Activated naive CD8-positive, alpha-beta T cell treated with anti-CD3 and anti-CD28 coated beads, Interleukin-2, amount 10 ng/mL, durations not matched to agents 7 days and 5 days (primary cell): ENCODE measurements at places on chromosomes 11 and 22.
A peak's percentile ranks its signal among the peaks of the same experiment; 100 is the strongest.

GRCh38 chr22:31488988-31489617 lies 539 bp downstream of the EIF4ENIF1 start:
- peaks cover 32% of the 10 kb centered on the region for H3K4me1 ChIP-seq
- peak; percentile 62 for DNase-seq
- H3K27me3 ChIP-seq, result no peaks in the 10 kb centered on the region
- peak overlapping the region; percentile 74 for H3K27ac ChIP-seq
- H3K36me3 ChIP-seq, result peaks cover 20% of the 10 kb centered on the region
- peak overlapping the region; percentile 85 for H3K4me3 ChIP-seq

DNA sequence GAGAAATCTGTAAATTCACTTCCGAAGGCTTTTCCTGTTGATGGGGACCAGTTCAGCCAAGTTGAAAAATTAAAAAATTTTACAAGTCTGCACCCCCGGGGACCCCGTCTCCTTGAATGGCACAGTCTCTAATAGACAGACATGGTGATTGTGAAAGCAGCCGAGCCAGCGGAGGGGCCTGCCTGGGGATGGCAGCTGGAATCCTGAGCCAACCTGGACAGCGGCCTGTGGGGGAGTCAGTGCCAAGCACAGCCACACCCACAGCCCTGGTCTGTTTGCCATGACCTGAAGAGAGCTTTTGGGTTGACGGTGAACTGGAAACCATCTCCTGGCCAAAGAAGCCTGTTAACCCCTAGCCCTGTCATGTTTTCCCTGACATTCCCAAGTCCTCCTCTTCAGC lies 64.7 kb downstream of the PARVG start:
- no peak overlapping the region for H3K4me3 ChIP-seq
- H3K36me3 ChIP-seq, result no peaks in the 10 kb centered on the region
- DNase-seq, result peak; percentile 14
- H3K4me1 ChIP-seq, result no peaks in the 10 kb centered on the region
- peaks cover 23% of the 10 kb centered on the region for H3K27me3 ChIP-seq

DNA sequence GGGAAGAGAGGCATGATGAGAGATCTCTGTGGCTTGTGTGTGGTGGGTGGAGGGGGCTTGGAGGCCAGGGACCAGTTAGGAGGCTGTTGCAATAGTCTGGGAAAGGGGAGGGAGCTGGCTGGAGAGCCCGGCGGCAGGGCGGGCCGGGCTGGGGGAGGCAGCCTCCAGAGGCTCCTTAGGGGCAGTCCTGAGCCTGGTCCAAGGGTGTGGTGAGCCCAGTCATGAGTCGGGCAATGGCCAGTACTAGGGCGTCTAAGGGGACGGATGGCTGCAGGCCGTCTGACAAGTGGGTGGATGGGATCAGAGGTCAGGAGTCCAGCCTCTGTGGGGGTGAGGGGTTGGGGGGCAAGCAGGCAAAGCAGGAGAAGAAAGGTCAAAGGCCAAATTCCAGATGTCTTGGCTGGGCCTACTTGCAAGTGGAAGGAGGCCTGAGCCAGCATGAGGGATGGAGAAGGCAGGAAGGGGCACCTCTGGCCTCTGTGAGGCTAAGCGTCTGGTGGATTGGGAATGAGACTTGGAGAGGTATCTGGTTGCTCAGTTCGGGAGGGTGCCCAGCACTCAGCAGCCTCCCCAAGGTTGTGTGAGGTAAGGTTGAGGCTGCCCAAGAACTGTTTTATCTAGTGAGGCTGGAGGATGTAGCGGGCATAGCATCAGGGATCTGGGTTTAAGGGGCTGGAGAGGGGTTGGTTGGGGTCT lies 6.0 kb upstream of the CD248 start:
- H3K4me1 ChIP-seq, result peaks cover 58% of the 10 kb centered on the region
- H3K36me3 ChIP-seq, result peaks cover 9% of the 10 kb centered on the region
- H3K27me3 ChIP-seq, result no peaks in the 10 kb centered on the region

DNA sequence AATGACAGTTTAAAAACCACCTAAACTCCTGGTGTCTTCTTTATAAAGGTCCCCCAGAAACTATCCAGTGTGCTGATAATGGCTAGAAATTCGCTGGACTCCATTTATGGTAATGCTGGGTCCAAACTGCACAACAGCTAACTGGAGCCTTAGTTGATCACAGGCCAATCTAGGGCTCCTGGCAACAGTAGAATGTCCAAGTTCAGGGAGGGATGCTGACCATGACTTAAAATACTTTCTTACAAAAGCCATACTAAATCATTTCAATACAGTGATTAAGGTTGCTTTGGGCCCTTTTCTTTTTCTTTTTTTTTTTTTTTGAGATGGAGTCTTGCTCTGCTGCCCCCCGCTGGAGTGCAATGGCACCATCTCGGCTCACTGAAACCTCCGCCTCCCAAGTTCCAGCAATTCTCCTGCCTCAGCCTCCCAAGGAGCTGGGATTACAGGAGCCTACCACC lies 14.5 kb upstream of the GAB2 start:
- peaks cover 10% of the 10 kb centered on the region for H3K4me1 ChIP-seq
- peaks cover 2% of the 10 kb centered on the region for H3K36me3 ChIP-seq
- DNase-seq, result no peak
- H3K4me3 ChIP-seq, result no peak overlapping the region

DNA sequence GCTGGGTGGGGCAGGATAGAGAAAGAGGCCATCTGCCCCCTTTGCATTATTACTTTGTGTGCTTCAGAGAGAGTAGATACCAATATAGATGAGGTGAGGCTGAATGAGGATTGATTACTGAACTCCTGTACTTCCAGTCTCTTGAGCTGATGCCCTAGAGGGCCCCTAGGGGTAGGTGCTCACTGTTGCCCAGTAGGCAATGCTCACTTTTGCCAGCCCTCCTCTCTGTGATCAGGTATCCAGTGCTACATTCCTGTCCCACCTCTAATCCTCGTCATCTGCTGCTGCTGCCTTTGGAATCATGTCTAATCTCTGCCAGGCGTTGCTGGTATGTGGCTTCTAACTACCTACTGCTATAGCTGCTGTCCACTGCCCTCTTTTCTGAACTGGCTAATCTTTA lies 57.2 kb downstream of the CCDC83 start:
- no peaks in the 10 kb centered on the region for H3K4me1 ChIP-seq
- H3K4me3 ChIP-seq, result no peak overlapping the region
- H3K27ac ChIP-seq, result no peak overlapping the region
- peaks cover 10% of the 10 kb centered on the region for H3K27me3 ChIP-seq
- no peak for DNase-seq
- no peaks in the 10 kb centered on the region for H3K36me3 ChIP-seq

DNA sequence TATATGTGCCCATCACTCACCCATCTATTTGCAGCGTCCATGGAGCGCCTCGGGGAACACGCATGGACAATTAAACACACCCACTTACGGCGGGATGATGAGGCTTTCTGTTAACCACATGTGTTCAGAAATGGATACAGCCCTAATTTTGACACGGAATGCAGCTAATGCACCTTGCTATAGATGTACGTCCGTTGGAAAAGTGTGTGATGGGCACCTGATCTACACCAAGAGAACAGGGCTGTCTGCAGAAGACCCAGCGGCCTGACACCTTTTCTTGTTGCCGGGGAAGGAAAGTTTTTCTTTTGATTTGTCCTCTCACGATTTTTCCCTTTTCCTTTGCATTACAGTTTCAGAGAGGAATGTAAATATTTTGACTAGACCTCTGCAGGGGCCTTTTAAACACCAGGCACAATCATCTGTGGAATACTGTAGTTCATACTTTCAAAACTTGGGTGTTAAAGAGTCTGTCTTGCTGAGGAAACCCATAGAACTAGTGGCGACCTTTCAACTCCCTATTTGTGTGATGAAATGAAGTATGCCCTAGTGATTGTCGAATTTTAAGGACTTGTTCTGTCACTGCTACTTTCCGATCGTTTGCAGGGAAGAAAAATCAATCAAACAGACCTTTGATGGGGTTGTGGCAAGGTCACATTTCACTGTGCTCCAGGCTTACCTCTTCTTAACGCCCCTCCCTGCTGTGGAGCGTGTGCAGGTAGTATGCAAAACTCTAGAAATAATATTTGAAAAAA lies 16.5 kb upstream of the PAX6 start:
- H3K27ac ChIP-seq, result peak overlapping the region; percentile 70
- H3K27me3 ChIP-seq, result peaks cover 66% of the 10 kb centered on the region
- H3K4me3 ChIP-seq, result no peak overlapping the region
- DNase-seq, result no peak
- no peaks in the 10 kb centered on the region for H3K36me3 ChIP-seq

DNA sequence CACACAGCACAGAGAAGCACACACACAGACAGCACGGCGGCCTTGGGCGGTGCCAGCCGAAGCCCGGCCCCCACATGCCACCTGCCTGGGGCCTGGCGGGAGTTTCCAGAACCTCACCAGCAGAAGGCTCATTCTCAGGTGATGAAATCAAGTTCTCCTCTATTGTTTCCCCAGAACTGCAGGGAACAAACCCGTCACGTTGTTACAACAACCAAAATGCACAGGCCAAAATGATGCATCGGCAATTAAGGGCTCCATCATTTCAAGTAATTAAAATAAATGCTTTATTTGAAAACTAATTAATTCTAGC lies 30.8 kb downstream of the GNB1L start:
- H3K4me3 ChIP-seq, result no peak overlapping the region
- DNase-seq, result peak; percentile 21
- no peak overlapping the region for H3K27ac ChIP-seq
- H3K4me1 ChIP-seq, result no peaks in the 10 kb centered on the region
- no peaks in the 10 kb centered on the region for H3K36me3 ChIP-seq

DNA sequence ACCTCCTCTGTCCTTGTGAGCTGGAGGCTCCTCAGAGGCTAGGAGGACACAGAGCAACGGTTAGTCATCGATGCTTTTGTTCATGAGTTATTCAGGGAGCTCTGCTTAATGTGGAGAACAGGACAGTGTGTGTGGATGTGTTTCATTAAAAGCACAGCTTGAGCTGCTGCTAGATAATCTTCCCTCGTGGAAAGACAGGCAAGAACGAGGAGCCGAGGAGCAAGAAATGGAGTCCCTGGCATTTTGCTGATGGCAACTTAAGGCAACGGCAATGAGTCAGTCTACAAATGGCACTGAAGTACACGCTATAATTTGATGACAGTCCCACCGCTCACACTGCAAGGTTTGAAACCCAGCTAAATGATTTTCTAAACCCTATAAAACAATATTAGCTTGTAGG lies 106.2 kb downstream of the IGLL1 start:
- DNase-seq, result no peak
- peaks cover 4% of the 10 kb centered on the region for H3K4me1 ChIP-seq
- H3K36me3 ChIP-seq, result no peaks in the 10 kb centered on the region
- no peak overlapping the region for H3K27ac ChIP-seq

GRCh38 chr11:115500547-115501501 lies 3.4 kb downstream of the CADM1 start:
- DNase-seq, result no peak
- peaks cover 29% of the 10 kb centered on the region for H3K27me3 ChIP-seq
- no peak overlapping the region for H3K4me3 ChIP-seq
- H3K4me1 ChIP-seq, result no peaks in the 10 kb centered on the region

DNA sequence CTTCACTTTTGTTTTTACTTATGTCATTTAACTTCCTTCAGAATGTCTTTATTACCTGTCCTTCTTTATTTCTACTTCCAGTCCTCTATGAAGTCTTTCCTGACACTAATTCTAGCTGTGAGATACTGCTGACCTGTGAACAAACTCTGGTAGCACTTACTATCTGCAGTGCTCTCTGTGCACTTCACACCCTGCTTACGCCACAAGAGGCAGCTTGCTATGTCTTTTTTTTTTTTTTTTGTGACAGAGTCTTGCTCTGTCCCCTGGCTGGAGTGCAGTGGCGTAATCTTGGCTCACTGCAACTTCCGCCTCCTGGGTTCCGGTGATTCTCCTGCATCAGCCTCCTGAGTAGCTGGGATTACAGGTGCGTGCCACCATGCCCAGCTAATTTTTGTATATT lies 10.7 kb downstream of the STIM1 start:
- peak overlapping the region; percentile 76 for H3K27ac ChIP-seq
- DNase-seq, result no peak
- H3K4me1 ChIP-seq, result peaks cover 72% of the 10 kb centered on the region
- H3K4me3 ChIP-seq, result peak overlapping the region; percentile 58
- H3K27me3 ChIP-seq, result no peaks in the 10 kb centered on the region

- H3K36me3 ChIP-seq, result peaks cover 9% of the 10 kb centered on the region
- H3K4me1 ChIP-seq, result peaks cover 41% of the 10 kb centered on the region
- H3K27ac ChIP-seq, result peak overlapping the region; percentile 59
- peaks cover 51% of the 10 kb centered on the region for H3K27me3 ChIP-seq
Measured at GRCh38 chr11:10305964-10306918, 1.4 kb downstream of the ADM start.

DNA sequence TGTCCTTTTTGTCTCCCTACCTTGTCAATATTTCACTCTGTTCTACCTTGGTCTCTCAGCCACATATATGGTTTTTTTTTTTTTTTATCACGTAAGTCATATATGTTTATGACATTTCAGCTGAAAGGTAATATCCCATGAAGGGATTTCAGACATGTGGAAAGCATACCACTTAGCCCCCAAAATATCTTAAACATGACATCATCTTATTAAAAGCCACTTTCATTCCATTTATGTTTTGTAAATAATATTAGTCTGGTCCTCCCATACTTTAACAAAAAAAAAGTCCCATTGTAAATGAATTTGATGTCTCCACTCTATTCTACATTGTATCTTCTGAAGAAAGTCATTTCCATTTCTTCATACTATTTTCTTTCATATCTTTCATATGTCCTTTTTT lies 85.4 kb downstream of the CSTPP1 start:
- no peaks in the 10 kb centered on the region for H3K36me3 ChIP-seq
- H3K27ac ChIP-seq, result no peak overlapping the region
- peaks cover 2% of the 10 kb centered on the region for H3K27me3 ChIP-seq
- H3K4me1 ChIP-seq, result no peaks in the 10 kb centered on the region
- DNase-seq, result no peak

- no peaks in the 10 kb centered on the region for H3K27me3 ChIP-seq
- H3K27ac ChIP-seq, result no peak overlapping the region
- no peaks in the 10 kb centered on the region for H3K36me3 ChIP-seq
- no peak overlapping the region for H3K4me3 ChIP-seq
Measured at GRCh38 chr11:132126973-132127899, 756.8 kb downstream of the NTM start.

- DNase-seq, result no peak
- H3K4me3 ChIP-seq, result no peak overlapping the region
- no peaks in the 10 kb centered on the region for H3K27me3 ChIP-seq
- peak overlapping the region; percentile 32 for H3K27ac ChIP-seq
- peaks cover 31% of the 10 kb centered on the region for H3K4me1 ChIP-seq
- H3K36me3 ChIP-seq, result peaks cover 49% of the 10 kb centered on the region
Measured at GRCh38 chr22:37138849-37139561, 10.7 kb downstream of the IL2RB start.

GRCh38 chr11:103652013-103652412 lies 384.4 kb upstream of the DDI1 start:
- H3K27ac ChIP-seq, result no peak overlapping the region

- H3K4me3 ChIP-seq, result no peak overlapping the region
- no peak overlapping the region for H3K27ac ChIP-seq
- peaks cover 14% of the 10 kb centered on the region for H3K4me1 ChIP-seq
- no peak for DNase-seq
- H3K36me3 ChIP-seq, result peaks cover 3% of the 10 kb centered on the region
Measured at GRCh38 chr11:34926831-34927132, 10.4 kb downstream of the PDHX start.

- H3K4me1 ChIP-seq, result peaks cover 6% of the 10 kb centered on the region
- peak overlapping the region; percentile 75 for H3K4me3 ChIP-seq
- no peak for DNase-seq
Measured at GRCh38 chr11:7673724-7674434, 579 bp upstream of the CYB5R2 start.
